ENCODE measurements at places on chromosomes 6 and 20.

GRCh38 chr6:5590187-5590586 lies 328.9 kb downstream of the FARS2 start:
- DNase-seq: no peak

- DNase-seq: no peak
Observed at GRCh38 chr20:17843246-17844132, 125.1 kb downstream of the SNX5 start.

- DNase-seq: no peak
Observed at GRCh38 chr20:8547968-8548588, 416.0 kb downstream of the PLCB1 start.

- DNase-seq: no peak
Observed at GRCh38 chr20:25510202-25510601, 75.1 kb downstream of the NINL start.

- DNase-seq: no peak
Observed at GRCh38 chr6:169622618-169623017, 79.2 kb downstream of the WDR27 start.

DNA sequence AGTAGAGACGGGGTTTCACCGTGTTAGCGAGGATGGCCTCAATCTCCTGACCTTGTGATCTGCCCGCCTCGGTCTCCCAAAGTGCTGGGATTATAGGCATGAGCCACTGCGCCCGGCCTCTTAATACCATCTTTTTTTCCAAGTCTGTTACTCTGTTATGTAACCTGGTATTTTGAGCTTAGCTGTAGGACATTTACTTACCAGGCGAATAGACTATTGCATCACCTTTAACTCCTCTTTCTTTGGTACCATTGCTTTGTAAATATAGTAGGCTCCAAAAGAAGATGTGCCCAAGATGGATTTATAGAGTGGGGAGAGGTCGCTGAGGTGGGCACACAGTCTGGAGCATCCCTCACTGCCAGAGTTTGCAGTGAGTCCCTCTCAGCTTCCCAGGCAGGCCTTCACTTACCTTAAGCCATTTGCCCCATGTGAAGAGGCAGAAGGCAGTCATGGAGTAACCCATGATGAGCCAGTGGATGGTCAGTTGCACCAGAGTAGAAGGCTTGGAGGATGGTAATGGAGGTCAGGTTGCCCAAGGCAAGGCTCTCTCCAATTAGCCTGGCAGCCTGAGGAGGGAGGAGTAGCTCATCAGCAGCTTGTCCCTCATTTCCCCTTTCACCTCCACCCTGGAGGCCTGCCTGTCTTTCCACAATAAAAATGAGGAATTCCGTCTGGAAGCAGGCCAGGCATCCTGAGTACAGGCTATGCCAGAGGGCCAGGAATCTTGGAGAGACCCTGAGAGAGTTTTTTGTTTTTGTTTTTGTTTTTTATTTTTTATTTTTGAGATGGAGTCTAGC lies 9.7 kb downstream of the TIAM2 start:
- DNase-seq: no peak

- DNase-seq: no peak
Observed at GRCh38 chr6:119612911-119613381, 263.4 kb upstream of the MAN1A1 start.

Data from left forelimb (tissue), 1 donor.